ENCODE measurements at places on chromosomes 1 and 21.

GRCh38 chr1:232248276-232248820 lies 381.6 kb downstream of the SIPA1L2 start:
- no peak for DNase-seq

GRCh38 chr1:3879787-3880428 lies 20.2 kb downstream of the C1orf174 start:
- DNase-seq = no peak

- no peak for DNase-seq
Measured at GRCh38 chr1:170200621-170201397, 55.0 kb downstream of the NTMT2 start.

DNA sequence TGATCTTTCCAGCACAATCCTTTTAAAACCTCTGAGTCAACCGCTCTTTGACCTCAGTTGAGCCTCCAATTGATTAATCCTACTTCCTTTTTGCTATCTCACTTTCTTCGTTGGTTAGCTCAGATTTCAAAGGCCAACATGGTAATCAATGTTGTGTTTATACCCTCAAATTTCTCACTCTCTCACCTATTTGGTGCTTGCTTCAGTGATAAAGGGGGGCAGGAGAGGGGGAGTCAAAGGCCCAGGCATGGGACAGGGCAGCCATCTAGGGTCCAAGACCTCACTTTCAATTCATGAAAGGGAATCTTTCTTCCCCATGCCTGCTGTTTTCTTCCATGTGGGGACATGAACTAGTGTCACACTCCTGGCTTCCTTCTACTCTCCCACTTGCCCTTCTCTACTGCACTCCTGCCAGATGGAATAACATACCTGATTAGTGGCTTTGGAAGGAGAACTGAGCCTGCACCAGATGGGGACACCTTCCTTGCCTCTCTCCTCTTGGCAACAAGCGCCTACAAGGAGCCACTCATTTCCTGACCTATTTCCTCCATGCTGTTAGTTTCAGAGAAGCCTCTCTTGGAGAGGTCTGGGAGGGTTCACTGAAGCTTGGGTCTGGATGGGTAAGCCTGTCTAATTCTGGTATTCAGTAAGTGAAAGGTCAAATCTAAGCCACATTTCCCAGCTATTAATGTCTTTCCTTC lies 73.3 kb upstream of the ARHGAP29 start:
- DNase-seq = no peak

DNA sequence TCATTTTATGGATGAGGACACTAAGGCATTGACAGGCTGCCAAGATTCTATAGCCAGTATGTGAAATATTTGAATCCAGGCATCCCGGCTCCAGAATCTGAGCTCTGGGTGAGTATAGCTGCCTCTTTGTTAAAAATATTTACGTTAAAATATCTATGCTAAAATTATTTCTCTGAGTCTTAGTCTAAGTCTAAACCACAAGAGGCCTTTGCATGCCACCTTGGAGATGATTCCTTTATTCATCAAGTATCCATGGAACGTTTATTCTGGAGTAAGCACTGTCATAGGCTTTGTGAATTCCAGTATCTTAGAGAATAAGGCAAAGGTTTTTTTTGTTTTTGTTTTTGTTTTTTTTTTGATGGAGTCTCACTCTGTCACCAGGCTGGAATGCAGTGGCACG lies 116.4 kb downstream of the GREM2 start:
- no peak for DNase-seq

DNA sequence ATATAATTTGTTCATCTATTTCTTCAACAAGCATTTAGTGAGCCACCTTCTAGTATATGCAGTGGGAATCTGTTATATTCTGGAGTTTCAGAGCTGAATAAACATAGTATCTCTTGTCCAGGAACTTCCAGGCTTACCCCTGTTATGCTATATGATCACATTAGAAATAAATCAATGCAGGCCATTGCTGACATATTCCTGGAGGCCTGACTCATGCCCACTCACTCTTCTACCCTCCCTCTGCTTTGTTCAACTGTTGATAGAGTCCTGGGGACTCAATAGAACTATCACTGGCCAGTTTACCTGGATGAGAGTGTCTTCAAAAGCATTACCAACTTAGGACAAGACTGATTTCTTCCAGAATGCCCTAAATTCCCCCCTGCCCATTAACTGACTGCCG lies 29.3 kb upstream of the SRSF10 start:
- no peak for DNase-seq

DNA sequence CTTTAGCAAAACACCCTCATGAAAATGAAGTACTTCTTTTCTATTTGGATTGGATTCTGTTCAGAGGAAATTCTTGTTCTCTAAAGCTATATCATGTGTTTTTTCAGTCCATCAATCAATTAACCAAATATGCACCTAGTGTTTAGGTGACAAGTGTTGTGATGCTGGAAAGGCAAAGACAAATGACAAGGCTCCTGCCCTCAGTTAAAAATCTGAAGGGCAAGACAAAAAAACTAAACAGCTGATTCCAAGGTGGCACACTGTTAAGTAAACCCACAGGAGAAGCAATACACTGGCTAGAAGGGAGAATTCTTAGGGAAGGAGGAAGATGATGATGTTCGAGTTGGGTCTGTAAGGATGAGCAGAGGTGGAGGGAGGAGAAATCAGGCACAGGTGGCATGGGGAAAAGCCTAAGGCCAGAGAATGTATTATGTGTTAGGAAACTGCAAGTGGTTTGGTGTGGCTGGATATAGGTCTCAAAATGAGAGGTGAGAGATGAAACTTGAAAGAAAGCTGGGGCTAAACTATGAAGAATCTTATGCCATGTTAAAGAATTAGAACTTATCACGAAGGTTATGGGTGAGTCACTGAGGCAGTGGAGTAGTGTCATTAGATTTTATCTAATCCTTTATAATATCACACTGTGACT lies 51.8 kb upstream of the GFI1 start:
- DNase-seq = no peak

DNA sequence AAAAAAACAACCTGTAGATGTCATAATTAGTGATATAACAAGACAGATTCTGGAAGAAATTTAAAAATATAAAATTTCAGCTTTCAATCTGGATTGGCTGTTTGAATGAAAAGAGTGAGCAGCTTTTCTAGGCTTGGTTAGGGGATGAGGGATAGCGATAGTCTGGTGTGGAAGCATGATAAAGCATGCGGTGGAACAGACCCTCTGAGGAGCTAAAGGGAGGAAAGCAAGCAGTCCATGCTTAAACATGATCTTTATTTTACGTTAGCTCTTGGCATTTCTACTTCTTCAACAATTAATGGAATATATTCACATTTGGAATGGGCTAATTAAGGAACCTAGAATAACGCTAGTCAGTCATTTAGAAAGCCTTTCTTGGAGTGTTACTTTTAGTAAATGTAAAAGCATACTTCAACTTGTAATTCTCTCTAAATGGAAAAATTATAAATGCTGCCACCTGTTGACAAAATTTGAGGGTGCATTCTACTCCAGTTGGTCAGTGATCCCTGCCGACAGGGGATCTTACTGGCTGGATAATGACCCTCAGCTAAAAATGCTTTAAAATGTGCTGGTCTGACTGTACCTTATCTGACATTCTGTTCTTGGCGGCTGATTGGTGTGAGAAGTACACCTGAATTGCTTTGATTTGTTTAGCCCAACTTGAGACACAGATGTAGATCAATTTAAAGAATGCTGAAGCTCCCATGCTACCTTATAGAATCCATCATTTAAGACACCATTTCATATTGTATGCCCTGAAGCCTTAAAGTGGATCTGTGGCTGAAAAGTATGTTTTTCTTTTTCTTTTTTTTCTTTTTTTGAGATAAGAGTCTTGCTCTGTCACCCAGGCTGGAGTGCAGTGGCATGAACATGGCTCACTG lies 61.2 kb downstream of the AK4 start:
- DNase-seq = no peak

DNA sequence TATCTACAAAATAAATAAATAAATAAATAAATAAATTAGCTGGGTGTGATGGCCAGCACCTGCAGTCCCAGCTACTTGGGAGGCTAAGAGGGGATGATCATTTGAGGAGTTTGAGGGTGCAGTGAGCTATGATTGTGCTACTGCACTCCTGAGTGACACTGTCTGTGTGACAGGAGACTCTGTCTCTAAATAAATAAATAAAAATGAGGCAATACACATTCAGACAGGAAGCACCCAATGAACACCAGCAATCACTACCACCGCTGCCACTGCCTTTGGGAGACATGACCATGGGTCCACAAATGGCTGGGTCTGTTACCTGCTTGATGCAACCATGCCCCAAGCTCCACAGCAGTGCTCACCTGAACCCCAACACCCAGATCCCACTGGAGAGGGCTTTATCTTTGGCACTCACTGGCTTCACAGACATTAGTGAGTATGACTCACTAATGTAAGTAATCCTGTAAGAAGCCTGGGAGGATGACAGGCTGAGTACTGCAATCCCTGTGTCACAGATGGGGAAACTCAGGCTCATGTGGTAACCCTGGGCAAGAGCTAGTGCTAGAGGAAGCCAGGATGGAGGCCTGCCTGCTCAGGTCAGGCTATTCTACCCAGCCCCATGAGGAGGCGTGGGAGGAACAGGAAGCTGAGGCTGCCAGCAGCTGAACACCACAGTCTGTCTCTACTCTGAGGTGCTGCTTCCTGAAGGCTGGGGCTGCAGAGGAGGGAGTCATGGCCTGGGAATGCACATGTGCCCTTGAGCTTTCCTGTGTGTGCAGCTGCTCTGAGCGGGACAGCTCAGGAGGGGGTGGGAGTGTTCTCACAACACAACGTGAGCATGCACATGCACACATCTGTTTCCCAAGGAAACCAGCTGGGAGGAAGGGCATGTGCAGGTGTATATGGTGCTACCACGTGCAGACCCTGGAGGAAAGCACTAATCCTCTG lies 43.0 kb downstream of the SLC9A1 start:
- DNase-seq = no peak

DNA sequence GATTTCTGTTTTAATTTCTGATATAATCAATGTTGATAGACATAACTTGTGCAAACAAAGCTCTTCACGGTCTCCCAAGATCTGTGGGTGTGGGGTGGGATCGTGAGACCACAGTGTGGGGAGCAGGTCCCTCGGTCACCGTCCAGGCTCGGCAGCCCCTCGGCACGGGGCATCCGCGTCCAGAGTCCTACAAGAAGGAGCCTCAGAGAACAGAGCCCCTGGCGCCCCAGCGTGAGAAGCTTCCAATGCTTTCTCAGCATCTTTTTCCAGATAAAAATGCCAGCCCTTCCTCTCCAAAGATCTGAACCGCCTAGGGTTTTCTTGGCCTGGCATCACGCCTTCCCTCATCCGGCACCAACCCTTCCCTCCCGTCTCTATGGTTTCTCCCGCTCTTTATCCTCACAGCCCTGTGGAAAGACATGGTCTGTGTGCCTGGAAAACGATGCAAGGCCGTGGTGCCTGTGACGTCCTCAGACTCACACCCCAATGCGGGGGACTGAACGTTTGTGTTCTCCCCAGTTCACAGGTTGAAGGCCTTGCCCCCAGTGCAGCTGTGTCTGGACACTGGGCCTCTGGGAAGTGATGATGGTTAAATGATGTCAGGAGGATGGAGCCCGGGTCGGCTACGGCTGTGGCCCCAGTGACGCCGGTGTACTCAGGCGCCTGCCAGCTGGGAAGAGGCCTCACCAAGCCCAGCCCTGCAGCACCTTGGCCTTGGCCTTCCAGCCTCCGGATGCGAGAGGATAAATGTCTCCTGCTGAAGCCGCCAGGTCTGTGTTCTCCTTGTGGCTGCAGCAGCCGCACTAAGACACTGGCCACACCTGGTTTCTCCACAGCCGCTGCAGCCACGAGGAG lies 45.9 kb upstream of the COL6A2 start:
- no peak for DNase-seq

DNA sequence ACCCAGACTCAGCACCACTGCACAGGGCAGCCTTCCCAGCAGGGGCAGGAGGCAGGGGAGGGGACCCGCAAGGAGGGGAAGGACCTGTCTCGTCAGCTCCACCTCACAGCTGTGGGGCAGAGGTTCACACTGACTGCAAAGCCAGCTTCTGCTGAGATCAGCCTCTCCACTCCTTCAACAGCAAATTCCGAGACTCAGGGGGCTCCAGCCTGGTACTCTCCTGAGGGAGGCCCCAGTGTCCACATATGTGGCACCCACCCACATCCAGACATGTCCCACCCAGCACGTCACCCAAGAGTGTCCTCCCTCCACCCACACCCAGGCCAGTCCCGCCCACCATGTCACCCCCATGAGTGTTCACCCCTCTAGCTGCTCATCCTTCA lies 329.5 kb downstream of the NPHP4 start:
- no peak for DNase-seq

- DNase-seq = no peak
Measured at GRCh38 chr1:160829766-160830165, 32.9 kb downstream of the CD244 start.

DNA sequence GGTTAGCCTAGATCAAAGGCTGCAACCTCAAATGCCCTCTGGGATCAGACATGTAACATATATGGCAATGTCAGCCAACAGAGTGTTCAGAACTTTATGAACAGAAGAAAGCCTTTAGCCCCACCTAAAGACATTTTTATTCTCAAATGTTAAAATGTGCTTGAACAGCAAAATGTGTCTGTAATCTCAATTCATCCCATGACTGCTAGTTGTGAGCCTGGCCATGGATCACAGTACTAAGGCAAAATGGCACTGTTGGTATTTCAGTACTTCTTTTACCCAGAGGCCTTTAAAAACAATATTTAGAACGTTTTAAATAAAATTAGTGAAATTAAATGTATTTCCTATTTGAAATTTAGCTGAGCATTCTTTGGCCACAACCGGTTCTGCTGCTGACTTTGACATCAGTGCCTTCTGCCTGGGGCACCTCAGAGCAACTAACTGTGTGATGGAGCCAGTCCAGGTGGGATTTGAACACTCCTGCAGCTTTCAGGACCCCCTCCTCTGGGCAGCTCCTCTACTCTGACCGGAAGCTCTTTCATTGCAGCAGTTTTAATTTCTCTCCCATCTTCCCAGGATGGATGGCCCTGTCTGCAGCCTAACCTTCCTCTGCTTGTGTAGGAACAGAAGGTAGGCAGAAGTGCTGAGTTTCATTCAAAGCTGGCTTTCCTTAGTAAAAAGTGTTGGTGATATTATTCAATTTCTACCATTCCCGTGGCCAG lies 68.3 kb upstream of the NFIA start:
- no peak for DNase-seq

Measured in cortex of kidney (tissue), 1 donor.